ENCODE measurements at places on chromosomes 1 and 21.

GRCh38 chr21:36735201-36735515 lies 36.2 kb downstream of the SIM2 start:
- DNase-seq, result no peak

DNA sequence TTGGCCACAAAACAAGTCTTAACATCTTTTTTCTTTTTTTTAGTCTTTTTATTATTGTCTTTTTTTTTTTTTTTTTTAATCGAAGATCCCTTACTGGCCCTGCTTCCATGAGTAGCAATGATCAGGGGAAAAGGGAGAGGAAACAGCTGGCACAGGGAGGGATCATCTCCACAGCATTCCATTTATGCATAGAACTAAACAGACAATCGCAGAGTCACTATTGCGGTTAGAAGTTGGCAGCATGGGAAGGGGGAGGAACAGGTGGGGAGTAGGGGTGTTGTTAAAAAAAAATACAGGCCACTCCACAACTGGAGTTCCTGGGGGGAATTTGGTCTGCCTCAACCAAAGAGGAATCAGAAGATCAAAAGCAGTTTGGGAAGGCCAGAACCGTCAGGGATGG lies 55.4 kb downstream of the C1orf185 start:
- no peak for DNase-seq

GRCh38 chr1:23370330-23370708 lies 683 bp upstream of the ZNF436 start:
- DNase-seq, result no peak

DNA sequence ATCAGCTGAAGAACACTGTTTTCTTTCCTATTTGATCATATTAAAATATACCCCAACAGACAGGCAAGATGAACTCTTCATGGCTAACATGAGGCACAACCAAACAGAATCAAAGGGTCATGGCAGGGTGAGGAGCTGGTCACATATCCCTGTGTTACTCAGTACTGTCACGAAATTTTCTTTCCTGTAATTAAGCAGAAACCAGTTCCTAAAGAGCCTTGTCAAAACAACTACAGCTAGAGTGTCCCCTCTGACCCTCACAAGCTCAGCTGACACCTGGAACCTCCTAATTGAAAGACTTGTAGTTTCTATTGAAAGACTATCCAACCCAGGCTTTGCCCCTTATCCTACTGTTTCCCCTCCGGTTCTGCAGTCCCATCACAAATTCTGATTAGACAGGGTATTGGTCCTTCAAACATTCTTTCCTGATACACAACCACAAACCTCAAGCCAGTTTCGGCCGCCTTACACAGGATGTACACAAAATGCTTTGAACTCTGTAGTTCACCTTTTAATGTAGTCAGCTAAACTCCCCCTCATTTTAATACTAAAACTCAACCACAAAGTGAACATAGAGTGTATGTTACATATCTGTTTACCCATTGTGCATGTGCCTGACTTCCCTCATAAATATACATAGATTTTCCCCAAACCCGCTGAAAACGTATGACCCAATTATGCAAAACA lies 651.9 kb downstream of the MRPL39 start:
- DNase-seq, result no peak

- DNase-seq, result no peak
Measured at GRCh38 chr1:199945591-199945990, 81.9 kb upstream of the NR5A2 start.

GRCh38 chr1:206537141-206537540 lies 29.8 kb downstream of the RASSF5 start:
- DNase-seq, result no peak

DNA sequence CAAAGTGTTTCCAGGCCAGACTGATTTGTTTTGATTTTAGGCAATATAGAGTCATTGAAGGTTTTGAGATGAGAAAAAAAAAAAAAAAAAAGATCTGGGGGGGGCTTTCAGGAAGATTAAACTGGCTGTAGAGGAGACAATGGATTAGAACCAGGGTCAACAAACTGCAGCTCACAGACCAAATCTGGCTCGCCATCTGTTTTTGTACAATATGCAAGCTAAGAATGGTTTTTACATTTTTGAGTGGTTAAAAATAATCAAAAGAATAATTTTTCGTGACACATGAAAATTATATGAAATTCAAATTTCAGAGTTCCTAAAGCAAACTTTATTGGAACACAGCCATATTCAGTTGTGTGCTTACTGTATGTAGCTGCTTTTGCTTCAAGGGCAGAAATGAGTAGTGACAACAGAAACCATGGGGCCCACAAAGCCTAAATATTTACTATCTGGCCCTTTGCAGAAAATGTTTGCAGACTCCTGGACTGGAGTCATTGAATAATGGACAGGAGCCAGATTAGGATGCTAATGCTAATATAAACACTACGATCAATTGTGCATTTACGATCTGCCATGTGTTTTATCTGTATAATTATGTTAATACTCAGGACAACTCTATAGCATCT lies 375.7 kb upstream of the DAB1 start:
- no peak for DNase-seq

GRCh38 chr1:40449684-40450494 lies at the start of gene ZFP69B:
TSS of gene ZFP69B (plus strand) at chr1:40450476. CDS start at chr1:40450962, 486 bp downstream.
- DNase-seq, result peak; percentile 56

DNA sequence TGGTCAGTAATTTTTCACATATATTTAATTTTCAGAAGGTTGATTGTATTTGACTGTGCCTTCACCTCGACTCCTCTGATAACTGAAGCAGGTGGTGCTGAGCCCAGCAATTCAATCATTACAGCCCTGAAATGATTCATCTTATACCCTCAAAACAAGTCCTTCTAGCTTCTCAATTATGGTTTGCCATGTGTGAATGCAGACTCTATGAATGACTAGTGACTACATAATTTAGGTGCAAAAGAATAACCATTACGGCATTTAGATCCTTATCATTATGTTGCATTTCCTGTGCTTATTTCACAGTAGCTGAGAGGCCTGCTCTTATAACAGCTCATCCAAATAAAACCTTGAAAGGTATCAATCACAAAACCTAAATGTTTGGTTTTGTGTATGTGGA lies 54.0 kb upstream of the COL11A1 start:
- DNase-seq, result no peak

DNA sequence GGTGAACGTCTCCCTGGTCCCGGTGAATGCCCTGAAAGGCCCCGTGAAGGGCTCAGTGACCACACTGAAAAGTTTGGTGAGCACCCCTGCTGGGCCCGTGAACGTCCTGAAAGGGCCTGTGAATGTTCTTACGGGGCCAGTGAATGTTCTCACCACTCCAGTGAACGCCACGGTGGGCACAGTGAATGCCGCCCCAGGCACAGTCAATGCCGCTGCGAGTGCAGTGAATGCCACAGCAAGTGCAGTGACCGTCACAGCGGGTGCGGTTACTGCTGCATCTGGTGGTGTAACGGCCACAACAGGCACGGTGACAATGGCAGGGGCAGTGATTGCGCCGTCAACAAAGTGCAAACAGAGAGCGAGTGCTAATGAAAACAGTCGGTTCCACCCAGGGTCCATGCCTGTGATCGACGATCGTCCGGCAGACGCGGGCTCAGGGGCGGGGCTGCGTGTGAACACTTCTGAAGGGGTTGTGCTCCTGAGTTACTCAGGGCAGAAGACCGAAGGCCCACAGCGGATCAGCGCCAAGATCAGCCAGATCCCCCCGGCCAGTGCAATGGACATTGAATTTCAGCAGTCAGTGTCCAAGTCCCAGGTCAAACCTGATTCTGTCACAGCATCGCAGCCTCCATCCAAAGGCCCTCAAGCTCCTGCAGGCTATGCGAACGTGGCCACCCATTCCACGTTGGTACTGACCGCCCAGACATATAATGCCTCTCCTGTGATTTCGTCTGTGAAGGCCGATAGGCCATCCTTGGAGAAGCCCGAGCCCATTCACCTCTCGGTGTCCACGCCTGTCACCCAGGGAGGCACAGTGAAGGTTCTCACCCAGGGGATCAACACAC lies 41.5 kb downstream of the ZBTB17 start:
- DNase-seq, result no peak
